ENCODE measurements at places on chromosomes 7 and 10. TPM values are rescaled to one million over a fixed set of nuclear protein-coding genes. Genes with fewer than 3 reads are reported as not detected.

Gene STEAP1B
- 0.30 TPM for total RNA-seq

Gene ST8SIA6
- total RNA-seq: not detected

Gene KCP
- not detected for total RNA-seq

Gene PON3
- total RNA-seq: 0.14 TPM

Gene SKIDA1
- total RNA-seq: 0.11 TPM

Gene CC2D2B
- 0.75 TPM for total RNA-seq

All from activated T-helper 2 cell treated with anti-CD3 and anti-CD28 coated beads, Interferon-gamma antibody, Interleukin-2, Interleukin-4, amounts not matched to agents 10 μg/mL and 5 μg/mL and 100 μg/mL, durations not matched to agents 14 hours and 24 hours and 36 hours (primary cell).